ENCODE measurements at places on chromosomes 13 and 19.

DNA sequence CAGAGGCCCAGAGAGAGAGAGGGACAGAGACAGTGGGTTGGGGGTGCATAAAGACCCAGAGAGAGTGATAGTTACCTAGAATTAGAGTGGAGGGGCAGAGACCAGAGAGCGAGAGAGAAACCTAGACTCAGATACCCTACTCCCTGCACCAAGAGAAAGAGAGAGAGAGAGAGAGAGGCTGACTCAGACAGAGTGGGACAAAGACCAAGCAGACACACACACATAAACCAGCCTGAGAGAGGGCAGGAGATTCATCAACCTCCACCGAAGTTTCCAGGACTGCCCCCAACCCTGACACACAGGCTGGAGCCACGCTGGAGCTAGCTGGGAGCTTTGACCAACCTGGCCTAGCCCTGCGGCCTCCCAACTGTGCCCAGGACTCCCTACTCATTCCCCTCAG is 12.9 kb downstream of the SYT3 start:
- DNase-seq = no peak

DNA sequence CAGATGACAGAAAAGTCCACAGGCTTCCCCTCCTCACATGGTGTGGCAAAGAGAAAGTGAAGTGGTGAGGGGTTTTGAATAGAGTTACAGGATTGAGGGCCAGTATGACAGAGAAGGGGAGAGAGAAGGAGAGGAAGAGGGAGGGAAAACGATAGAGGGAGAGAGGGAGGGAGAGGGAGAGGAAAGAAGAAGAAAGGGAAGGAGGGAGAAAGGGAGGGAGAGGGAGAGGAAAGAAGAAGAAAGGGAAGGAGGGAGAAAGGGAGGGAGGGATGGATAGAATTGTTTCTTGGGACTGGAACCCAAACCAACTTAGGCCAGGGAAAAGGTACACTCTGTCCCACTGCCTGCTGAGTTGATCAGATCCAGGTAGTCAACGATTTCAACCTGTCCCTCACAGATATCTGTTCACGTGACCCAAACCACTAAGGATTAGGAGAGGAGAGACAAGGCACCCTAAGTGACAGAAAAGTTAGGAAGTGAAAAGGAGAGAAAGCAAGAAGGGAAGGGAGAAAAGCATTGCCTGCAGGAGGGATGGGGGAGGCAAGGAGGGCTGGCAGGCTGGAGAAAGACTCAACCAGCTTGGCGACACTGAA is 8.1 kb upstream of the IGFL3 start:
- no peak for DNase-seq

- no peak for DNase-seq
Measured at GRCh38 chr13:59236944-59237343, 926.8 kb downstream of the DIAPH3 start.

GRCh38 chr13:31485183-31485582 is 254.1 kb upstream of the RXFP2 start:
- no peak for DNase-seq

GRCh38 chr19:4233282-4233853 is 4.0 kb downstream of the EBI3 start:
- DNase-seq = no peak

DNA sequence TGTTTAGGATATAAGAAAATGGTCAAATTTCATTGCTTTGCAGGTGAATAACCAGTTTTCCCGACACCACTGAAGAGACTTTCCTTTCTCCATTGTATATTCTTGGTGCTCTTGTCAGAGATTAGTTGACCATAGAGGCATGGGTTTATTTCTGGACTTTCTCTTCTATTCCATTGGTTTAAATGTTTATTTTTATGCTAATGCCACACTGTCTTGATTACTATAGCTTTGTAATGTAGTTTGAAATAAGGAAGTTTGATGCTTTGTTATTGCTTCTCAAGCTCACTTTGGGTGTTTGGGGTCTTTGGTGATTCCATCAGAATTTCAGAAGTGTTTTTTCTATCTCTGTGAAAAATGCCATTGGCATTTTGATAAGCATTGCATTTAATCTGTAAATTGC is 190.0 kb upstream of the SPRY2 start:
- DNase-seq = no peak

DNA sequence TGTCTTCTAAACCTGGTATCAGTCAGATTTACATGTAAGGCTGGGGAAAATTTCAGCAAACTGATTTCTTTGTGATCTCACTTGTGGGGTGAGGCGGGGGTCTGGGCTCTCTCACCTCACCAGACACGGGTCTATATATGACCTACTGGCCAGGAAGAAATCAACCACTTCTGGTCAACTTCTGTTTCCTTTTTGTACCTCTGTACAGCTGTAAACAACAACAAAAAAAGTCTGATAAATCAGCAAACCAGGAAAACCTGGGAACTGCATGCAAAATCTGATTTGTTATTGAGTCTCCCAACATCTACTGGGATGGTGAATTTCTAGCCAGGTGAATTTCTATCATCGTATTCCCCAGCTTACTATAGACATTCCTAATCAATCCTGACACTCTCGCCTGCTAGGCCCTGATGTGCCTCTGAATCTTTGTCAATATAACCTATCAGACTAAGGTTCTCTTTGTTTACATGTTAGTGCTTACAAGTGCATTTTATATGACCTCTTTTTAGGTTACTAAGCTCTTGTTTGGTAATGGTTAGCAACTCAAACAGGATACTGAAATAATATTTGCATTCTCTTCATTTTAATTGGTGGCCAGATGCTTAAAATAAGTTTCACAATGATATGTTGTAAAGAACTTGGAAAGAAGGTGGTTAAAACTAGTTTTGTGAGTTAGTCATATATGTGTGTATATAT is 77.7 kb downstream of the LRRC63 start:
- DNase-seq = no peak

DNA sequence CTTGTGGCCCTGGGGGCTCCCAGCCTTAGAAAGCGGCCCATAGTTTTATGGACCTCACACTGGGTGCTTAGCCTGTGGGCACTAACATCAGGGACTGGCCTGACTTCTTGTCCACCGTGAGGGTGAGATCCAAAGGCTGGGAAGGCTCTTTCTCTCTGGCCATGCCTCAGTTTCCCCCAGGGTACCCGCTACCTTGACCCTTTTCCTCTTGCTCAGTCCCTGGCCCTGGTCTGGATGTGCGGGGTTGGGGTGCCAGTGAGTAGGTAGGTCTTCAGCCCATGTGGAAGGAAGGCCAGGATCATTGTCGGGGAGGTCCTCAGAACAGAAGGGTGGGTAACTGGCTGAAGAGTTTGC is 1.6 kb upstream of the TMEM161A start:
- no peak for DNase-seq

- no peak for DNase-seq
Measured at GRCh38 chr13:26459276-26460131, 98.0 kb upstream of the WASF3 start.

DNA sequence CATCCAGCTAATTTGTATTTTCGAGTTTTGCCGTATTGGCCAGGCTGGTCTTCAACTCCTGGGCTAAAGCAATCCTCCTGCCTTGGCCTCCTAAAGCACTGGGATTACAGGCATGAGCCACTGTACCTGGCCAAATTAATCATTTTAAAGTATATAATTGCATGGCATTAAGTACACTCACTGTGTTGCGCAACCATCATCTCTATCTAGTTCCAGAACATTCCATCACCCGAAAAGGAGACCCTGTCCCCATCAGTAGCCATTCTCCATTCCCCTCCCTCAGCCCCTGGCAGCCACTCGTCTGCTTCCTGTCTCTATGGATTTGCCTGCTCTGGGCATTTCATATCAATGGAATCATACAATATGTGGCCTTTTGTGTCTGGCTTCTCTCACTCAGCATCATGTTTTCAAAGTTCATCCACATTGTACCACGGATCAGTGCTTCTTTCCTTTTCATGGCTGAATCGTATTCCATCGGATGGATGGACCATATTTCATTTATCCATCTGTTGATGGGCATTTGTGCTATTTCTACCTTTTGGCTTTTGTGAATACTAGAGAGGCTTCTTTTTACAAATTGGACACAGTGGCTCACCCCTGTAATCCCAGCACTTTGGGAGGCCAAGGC is 13.1 kb downstream of the PGPEP1 start:
- no peak for DNase-seq

- no peak for DNase-seq
Measured at GRCh38 chr13:45231722-45232121, 30.9 kb upstream of the KCTD4 start.

- DNase-seq = peak; percentile 78
Measured at GRCh38 chr13:47480121-47480520, 521.0 kb downstream of the SUCLA2 start.

- DNase-seq = no peak
Measured at GRCh38 chr13:76439546-76439945, 446.7 kb downstream of the KCTD12 start.

- no peak for DNase-seq
Measured at GRCh38 chr13:103694471-103694870, 628.3 kb upstream of the SLC10A2 start.

DNA sequence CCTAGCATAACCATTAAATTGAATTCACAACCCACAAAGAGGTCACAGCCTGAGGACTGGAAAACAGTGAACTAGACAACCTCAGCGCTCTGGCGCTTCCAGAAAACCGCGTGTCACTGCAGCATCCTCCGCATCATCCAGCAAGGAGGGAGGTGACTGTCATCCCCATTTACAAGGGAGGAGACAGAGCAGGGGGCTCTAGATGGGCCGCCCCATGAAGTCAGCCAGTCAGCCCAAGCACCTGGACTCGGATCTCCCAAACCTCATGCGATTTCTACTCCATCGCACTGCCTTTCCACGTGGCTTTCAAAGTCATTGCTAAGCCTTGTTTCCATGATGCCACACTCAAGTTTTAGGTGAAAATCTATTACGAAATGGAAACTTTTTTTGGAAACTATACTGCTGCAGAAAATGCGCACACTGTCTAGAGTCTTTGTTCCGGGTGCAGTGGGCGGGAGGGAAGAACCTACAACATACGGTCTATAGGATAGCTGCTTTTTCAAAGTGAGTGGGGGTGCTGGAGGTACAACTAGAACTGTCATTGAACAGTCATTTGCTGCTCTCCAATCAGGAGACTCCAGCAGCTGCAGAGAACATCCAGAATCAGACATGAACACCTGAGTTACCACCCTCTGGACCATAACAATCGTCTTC is 2.8 kb downstream of the AP3D1 start:
- no peak for DNase-seq

- DNase-seq = no peak
Measured at GRCh38 chr19:11225172-11225571, 14.2 kb upstream of the ANGPTL8 start.

DNA sequence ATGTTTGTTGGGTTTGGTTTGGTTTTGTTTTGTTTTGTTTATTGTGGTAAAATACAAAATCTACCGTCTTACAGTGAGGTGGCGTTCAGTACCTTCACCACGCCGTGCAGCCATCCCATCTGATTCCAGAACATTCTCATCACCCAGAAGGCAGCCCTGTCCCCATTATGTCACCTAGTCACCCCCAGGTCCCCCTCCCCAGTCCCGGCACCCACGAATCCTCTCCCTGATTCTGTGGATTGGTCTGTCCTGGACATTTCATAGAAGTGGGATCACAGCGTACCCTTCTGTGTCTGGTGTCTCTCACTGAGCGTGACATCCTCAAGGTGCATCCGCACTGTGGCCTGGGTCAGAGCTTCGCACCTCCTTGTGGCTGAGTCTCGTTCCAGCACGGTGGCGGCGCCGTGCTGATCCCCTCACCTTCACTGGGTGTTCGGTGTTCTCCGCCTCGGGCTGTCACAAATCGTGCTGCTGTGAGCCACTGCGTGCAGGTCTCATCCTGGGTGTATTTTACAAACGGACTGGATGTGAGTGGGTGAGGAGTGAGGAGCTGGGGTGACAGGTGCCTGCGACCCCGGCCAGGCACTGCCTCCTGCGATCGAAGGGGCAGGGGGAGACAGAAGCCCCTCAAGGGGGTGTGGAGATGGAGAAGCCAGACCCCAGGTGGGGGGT is 580 bp upstream of the TEKTIP1 start:
- no peak for DNase-seq

DNA sequence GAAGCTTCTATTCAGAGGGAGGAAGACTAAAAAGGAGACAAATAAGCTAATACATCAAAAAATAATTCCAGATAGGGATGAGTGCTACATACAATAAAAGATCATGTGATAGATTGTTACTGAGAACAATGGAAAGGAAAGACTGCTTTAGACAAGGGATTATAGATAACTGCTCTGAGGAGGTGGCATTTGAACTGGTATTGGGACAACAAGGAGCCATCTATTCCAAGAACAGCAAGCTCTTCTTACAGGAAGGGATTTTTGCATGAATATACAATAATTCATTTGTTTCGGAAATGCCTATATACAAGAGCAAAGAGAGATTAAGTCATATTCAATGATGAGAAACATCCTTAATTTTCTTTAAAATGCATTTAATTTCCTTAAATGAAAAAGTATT is 540.5 kb upstream of the KLF12 start:
- no peak for DNase-seq

- DNase-seq = no peak
Measured at GRCh38 chr19:3137119-3137518, 1.3 kb downstream of the GNA15 start.

DNA sequence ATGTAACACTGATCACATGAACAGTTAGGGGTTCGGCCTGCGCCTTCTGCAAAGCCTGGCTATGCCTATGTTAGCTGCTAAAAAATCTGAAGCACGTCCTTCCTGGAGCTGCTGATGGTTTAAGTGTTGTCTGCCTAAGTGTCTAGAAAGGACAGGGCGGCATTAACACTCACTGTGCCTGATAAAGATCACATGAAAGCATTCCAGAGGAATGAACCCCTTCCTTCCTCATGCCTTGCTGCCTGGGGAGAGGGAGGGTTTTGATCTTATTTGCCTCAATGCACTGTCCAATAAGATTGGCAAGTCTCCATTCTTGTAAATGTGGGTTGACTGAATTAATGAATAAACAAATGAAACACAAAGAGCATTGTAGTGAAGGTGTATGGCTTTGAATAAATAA is 5.2 kb downstream of the DOCK9 start:
- peak; percentile 72 for DNase-seq

DNA sequence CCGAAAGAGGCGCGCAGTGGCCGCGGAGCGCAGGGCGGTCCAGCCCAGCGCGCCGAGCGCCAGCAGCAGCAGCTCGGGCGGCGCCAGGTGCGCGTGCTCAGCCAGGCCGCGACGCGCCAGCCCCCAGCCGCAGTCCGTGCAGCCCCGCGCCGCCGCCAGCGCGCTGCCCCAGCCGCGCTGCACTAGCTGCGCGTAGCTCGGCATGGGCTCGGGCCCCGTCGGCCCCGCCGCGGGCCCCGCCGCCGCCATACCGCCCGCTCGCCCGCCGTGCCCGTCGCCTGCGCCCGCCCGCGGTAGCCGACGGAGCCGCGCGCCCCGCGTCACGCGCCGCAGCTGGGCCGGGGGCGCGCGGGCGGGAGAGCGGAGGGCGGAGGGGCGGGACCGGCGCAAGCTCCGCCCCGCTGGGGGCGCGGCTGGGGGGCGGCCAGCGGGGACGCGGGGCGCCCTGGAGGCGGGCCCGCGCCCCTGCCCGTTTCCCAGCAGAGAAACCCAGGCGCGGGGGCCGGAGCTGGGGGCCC is at the start of gene CERS1:
Gene CERS1 (minus strand): TSS at position 335 of the 518 bp plus-strand sequence. CDS start 86 bp downstream, at position 249.
- DNase-seq = no peak

GRCh38 chr13:59468396-59468795 is 695.3 kb downstream of the DIAPH3 start:
- DNase-seq = no peak

DNA sequence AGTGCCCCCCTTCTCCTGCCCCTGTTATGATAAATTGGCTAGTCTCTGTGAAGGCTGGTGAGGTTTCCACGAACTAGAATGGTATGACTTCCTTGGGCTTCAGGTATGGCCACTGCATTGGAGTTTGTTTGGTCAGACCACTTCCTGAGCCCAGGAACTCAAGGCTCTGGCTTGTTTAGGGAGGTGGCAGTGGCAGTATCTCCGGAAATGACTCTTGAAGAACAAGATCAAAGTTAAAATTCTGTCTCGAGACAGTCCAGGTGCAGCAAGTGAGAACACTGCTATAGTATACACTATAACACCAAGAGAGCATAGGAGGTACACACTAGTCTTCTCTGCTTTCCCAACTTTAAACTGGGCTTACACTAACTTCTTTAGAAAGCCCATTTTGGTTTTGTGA is 309.1 kb downstream of the KLF12 start:
- no peak for DNase-seq
